ENCODE measurements at places on chromosomes 5 and 9. TPM values are rescaled to one million over a fixed set of nuclear protein-coding genes. Genes with fewer than 3 reads are reported as not detected.
A peak's percentile ranks its signal among the peaks of the same experiment; 100 is the strongest.

- no peak for DNase-seq
Observed at GRCh38 chr9:116539549-116539948, 147.6 kb upstream of the TRIM32 start.

- DNase-seq: peak; percentile 70
Observed at GRCh38 chr9:137114613-137115393, at the start of gene DPP7. Gene DPP7 (minus strand): TSS chr9:137114733. CDS start chr9:137114713, 20 bp downstream.

- DNase-seq: no peak
Observed at GRCh38 chr5:122311497-122311960, 508 bp upstream of the SNCAIP start.

DNA sequence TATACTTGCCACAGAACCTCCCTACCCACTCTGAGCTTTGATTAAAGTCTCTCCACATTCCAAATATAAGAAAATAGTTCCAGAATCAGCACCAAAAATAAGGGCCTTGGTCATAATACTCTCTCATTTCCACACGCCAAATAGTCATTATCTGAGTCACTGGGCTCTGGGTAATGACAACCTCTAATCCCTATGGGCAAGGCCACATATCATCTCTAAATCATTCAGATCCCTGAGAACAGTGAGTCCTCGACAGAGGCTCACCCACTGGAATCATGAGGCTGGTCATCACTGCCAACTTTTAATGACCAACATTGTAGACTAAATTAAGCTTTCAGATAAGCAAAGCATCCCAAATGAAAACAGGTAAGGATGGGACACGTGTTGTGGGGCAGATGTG lies 28.1 kb downstream of the FAM114A2 start:
- DNase-seq: no peak

DNA sequence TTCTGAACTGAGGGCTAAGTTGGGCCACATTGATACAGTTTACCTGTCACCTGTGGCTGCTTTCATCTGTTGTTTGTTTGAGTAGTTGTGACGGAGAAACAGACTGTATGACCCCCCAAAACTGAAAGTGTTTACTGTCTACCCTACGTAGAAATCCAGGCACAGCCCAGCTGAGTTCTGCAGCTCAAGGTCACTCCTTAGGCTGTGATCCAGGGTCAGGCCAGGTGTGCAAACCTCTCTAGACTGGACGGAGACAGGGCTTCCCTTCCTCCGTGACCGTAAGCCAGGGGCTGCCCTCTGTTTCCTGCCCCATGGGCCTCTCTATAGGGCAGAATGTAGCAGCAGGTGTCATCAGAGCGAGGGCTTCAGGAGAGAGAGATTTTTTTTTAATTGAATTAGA lies 207.9 kb upstream of the OTULINL start:
- no peak for DNase-seq

DNA sequence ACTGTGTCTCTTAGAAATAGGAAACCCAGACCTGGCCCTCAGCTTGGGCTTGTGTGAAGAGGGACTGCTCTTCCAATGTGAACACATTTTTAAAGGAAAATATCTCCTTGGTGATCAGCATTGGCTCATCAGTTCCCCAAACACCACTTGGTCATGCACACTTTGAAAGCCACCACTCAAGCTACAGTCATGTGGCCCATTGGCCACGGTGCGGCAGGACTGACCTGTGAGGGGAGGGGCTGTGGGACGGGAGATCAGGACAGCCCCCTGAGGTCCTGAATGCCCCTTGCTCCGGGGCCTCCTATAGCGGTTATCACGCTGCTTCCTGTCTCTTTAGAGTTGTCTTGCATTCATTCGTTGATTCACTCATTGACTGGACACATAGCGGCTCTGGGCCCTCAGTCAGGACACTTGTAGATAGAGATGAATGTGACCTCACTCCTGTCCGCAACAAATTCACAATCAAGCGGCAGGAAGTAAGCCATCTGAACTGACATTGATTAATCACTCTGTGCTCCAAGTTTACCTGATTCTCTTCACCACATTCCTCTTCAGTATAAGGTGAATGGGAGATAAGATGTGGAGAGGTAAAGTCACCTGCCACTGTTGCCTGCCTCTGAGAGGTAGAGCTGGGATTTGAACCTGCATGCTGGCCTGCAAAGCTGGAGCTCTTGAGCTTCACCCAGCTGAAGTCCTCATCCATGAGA lies 73.1 kb downstream of the COL15A1 start:
- DNase-seq: peak; percentile 38

DNA sequence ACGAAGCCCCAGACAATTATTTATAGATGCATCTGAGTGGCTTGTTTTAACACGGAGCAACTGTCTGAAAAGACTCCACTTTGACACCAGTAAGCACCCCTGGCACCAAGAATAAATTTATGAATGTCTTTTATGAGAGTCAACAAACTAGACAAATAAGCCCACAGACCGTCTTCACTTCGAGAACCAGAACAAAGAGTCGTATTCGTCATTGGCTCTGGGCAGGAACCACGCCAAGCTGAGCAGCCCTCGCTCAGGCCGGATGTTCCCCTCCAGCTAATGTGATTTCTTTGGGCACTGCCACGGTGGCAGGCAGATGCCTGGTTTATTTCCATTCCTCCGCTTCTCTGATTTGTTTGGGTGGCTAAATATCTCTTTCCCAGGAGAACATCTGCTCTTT lies 91.9 kb upstream of the STC2 start:
- DNase-seq: no peak

The QRFP gene
- total RNA-seq: not detected

The KCNV2 gene
- not detected for total RNA-seq
